ENCODE measurements at places on chromosomes 5 and 9.

- no peak for DNase-seq
Observed at GRCh38 chr9:126531591-126531990, 82.1 kb upstream of the LMX1B start.

GRCh38 chr5:97543166-97543565 is 360.1 kb upstream of the RIOK2 start:
- no peak for DNase-seq

DNA sequence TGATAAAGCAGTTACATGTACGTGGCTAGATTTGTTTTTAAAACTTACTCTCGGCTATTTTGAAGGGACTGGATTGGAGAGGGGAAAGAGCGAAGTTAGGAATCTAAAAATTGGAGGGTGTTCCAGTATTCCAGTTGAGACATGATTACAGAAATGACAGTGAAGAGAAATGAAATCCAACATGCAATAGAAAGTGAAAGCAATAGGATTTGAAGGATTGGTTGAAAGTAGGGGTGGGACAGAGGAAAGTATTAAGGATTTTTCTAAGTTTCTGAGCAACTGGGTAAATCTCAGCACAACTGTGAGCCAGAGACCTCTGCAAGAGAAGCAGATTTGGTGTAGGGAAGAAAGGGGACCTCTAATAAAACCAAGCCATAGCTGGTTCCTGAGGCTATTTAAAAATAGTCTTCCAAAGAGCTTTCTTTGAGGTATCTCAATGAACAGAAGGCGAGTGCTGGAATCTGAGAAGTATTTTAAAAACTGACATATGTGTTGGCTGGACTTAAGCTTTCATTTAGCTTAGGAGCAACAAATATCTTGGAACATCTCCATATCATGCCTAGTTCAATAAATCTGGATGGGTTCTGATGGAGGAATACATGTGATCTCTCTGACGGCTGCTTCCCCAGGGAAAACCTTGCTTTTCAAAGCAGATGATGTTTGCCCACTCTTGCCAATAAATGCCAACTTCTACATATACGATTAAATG is 110.4 kb upstream of the IFNK start:
- DNase-seq: no peak

DNA sequence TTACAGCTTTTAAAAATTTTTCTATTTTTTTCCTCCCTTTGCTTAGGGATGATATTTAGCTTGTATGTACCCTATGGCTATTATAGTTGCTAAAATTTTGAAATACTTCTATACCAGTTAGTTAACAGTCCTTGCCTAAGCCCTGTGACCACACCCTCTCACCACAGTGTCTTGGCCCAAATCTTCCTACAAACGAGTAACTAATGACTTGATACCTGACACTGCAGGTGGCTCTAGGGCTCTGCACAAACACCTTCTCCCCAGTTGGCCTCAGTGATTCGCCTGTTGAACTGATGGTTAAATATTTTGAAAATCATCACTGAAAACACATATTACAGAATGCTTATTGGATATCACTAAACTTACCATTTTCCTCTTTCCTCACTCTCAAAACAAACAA is 449.6 kb upstream of the CHD1 start:
- no peak for DNase-seq

Measured in Karpas-422 (cell line).